ENCODE measurements at places on chromosomes 6 and 20. TPM values are rescaled to one million over a fixed set of nuclear protein-coding genes. Genes with fewer than 3 reads are reported as not detected.

GRCh38 chr6:41291717-41292116 lies 5.2 kb upstream of the TREM1 start:
- DNase-seq, result no peak

DNA sequence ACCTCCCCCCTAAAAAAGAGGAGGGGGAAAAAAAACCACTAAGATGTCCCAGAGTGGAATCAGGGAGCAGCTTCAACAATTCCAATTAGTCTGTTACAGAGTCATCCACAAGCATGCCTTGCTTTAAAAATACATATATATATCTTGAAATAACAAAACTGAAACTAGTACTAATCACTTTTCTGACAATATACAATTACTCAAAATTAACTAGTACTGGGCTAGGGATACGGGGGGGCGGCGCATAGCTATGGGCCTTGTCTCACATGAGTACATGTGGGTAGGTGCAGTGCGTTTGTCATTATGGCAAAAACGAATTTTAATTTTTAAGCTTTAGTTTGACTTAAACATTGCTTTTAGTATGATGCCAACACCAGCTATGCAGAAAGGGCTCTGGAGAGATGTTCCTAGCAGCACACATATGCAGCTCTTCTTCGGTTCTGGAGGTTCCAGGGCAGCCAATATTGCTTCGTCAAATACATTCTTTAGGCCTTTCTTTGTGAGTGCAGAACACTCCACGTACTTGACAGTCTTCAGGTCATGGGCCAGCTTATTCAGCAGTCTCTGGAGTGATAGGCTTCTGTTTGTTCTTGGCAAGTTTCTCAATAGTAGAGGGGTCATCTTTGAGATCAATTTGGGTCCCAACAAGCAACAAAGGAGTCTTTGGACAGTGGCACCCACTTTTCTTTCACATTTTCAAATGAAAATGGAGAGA lies 38.8 kb downstream of the ITCH start:
- no peak for DNase-seq

GRCh38 chr20:3686867-3687321 lies 5.1 kb upstream of the ADAM33 start:
- DNase-seq, result peak; percentile 23

- no peak for DNase-seq
These were observed 3.1 kb downstream of the FYN start for GRCh38 chr6:111870051-111870741.

GRCh38 chr20:34369265-34369664 lies 6.2 kb downstream of the ITCH start:
- no peak for DNase-seq

DNA sequence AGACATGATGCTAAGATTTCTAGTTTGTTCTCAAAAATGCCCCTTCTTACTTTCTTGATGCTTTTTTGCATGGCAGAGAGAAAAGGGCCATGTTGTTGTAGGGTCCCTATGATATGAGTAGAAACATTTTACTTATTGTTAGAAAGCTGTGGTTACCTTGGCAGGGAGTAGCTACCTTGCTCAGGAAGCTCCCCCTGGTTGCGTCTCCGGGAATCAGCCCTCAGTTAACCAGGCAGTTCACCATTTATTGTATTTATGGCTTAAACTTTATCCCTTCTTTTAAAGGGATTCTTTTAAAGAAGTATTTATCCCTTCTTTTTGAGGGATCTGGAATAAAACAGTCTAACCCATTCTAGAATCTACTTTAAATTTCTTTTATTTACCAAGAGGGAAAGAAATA lies 113.9 kb upstream of the PROKR2 start:
- no peak for DNase-seq

HLA-DOA gene
- not detected for total RNA-seq

SLC22A16 gene
- not detected for total RNA-seq

GPX5 gene
- total RNA-seq, result not detected

CTCFL gene
- not detected for total RNA-seq

SNTA1 gene
- 52.1 TPM for total RNA-seq

MUC21 gene
- not detected for total RNA-seq

AKAP7 gene
- 15.4 TPM for total RNA-seq
